Right atrium auricular region (tissue), 2 donors: ENCODE measurements at places on chromosomes 12 and 14. TPM values are rescaled to one million over a fixed set of nuclear protein-coding genes. Genes with fewer than 3 reads are reported as not detected.
A peak's percentile ranks its signal among the peaks of the same experiment; 100 is the strongest.

- no peaks in the 10 kb centered on the region for H3K36me3 ChIP-seq
- peak; percentile 60 for DNase-seq
- H3K4me3 ChIP-seq, result no peak overlapping the region
- no peaks in the 10 kb centered on the region for H3K27me3 ChIP-seq
Measured at GRCh38 chr14:62143245-62143644, 381.0 kb downstream of the SNAPC1 start.

GRCh38 chr14:68979021-68979721 lies at the start of gene ACTN1:
Gene ACTN1, minus strand, starts transcription at chr14:68979302. Its CDS starts 246 bp downstream, at chr14:68979056.
- peak within 1 kb of the TSS; percentile 97 for H3K27ac ChIP-seq
- peaks cover 40% of the 10 kb centered on the region for H3K4me1 ChIP-seq
- DNase-seq, result peak; percentile 97

DNA sequence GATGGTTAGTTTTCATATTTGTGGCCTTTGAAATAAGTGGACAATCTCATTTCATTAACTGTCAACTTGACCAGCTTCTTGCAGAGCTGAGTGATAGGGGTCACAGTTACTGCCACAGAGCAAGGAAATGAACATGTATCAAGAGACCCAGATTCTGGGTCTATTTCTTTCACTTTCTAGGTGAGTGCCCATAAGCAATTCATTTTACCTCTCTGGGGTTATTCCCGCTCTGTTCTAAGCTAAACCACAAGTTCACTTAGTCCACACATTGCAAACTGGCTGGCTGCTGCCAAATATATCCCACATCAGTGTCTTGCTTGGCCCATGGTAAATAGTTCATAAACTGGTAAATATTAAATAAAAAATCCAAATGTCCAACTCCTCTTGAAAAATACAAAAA lies 29.9 kb downstream of the GPHB5 start:
- no peaks in the 10 kb centered on the region for H3K27me3 ChIP-seq
- H3K27ac ChIP-seq, result no peak overlapping the region
- H3K36me3 ChIP-seq, result peaks cover 42% of the 10 kb centered on the region
- H3K4me3 ChIP-seq, result no peak overlapping the region
- no peak for DNase-seq

GRCh38 chr12:7857971-7858370 lies 14.7 kb downstream of the SLC2A14 start:
- H3K4me3 ChIP-seq, result no peak overlapping the region
- no peak overlapping the region for H3K27ac ChIP-seq
- H3K4me1 ChIP-seq, result peaks cover 5% of the 10 kb centered on the region
- no peaks in the 10 kb centered on the region for H3K27me3 ChIP-seq
- DNase-seq, result no peak

Gene LRP1
- 89.4 TPM for total RNA-seq
